ENCODE measurements at places on chromosomes 3 and 15.

GRCh38 chr15:32721596-32721995 lies 3.8 kb downstream of the GREM1 start:
- no peak for DNase-seq

DNA sequence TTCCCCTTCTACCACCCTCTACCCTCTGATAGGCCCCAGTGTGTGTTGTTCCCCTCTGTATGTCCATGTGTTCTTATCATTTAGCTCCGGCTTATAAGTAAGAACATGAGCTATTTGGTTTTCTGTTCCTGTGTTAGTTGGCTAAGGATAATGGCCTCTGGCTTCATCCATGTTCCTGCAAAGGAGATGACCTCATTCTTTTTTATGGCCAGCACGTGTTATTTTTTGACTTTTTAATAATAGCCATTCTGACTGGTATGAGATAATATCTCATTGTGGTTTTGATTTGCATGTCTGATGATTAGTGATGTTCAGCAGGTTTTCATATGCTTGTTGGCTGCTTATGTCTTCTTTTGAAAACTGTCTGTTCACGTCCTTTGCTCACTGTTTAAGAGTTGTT lies 63.1 kb upstream of the NPHP3 start:
- no peak for DNase-seq

DNA sequence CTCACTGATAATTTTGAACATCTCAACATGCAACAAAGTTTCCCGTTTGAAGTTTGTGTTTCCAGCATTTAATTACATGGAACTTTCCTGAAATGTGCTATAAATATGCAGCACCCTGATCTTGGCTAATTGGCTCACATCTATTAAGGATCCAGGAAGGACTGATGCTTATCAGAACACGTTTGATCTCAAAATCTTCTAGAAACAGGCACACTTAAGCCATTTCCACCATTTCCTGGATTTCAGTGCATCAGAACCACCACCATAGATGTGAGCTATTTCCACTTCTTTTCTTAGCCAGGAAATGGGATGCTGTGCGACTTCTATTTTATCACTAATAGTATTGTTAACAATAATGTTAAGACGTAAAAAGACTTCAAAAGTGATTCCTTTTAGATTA lies 228.9 kb downstream of the FEZF2 start:
- DNase-seq, result no peak

- no peak for DNase-seq
These were observed 19.9 kb downstream of the PXK start for GRCh38 chr3:58352626-58353025.

GRCh38 chr3:25587526-25587925 lies 77.2 kb downstream of the TOP2B start:
- no peak for DNase-seq

DNA sequence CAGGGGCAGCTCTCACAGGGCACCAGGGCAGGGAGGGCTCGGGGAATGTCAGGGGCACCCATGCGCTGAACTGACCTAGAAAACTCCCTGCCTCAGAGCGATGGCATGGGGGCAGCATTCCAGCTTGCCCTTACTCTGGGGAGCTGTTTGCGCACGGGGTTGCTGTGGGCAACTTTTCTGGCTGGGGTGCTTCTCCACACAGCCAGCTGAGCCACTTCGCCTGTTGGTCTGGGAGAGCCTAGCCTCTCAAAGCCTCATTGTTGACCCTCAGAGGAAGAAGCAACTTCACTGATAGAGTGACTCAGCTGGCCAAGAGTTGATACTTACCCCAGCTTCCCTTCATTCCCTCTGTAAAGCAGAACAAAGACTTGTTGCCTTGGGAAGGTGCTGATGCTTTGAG lies 42.6 kb upstream of the MRPS22 start:
- DNase-seq, result no peak

- no peak for DNase-seq
These were observed 45.0 kb upstream of the TKT start for GRCh38 chr3:53300826-53301225.

GRCh38 chr3:195591852-195592251 lies 8.1 kb upstream of the APOD start:
- DNase-seq, result no peak

GRCh38 chr15:88649286-88649733 lies 10.5 kb downstream of the ISG20 start:
- DNase-seq, result peak; percentile 19

- no peak for DNase-seq
These were observed 254.6 kb upstream of the SOX14 start for GRCh38 chr3:137509354-137510045.

- no peak for DNase-seq
These were observed 92.7 kb downstream of the ASB7 start for GRCh38 chr15:100695048-100695447.

- no peak for DNase-seq
These were observed 279.8 kb downstream of the ROBO2 start for GRCh38 chr3:77319711-77320110.

DNA sequence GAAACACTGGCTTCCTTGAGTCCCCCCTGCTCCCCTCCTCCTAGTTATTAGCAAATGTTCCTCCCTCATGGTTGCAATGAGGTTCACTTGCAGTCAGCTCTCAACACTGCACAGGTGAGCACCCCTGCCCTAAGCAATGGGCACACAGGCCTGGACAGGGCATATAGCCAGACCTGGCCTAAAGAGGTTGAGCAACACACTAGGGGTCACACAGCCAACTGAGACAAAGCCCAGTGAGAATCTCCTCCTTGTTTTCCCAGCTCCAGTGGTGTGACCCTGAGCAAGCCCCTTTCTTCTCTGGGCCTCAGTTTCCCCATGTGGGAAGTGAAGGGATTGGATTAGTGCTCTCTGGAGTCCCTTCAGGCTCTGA lies 49.9 kb downstream of the ATP2B2 start:
- no peak for DNase-seq

DNA sequence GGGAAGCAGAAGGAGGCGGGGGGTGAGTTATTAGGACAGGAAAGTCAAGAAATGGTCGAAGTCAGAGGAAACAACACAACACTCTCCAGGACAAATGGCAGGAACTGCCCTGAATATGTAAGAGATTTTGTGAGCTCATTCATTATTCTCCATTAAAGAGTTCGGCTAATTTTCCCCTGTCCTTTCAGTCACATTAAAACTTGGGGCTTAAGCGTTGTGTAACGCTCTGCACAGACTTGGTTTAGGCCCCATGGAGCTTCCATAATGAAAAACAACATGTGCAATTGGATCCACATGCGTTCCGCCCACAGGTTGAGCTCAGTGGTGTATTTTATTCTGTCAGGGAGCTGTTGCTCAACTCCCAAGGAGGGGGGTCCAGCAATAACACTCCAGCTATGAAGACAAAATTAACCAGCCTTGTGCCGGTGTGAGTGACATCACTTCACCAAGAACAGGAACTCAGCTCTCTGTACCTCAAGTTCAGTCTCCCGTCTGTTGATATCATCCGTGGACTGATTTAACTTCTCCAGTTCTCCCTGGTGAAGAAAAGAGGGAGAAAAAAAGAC lies 2.3 kb downstream of the SH3BP5 start:
- no peak for DNase-seq

GRCh38 chr15:78197632-78198031 lies 36.7 kb downstream of the ACSBG1 start:
- DNase-seq, result no peak

DNA sequence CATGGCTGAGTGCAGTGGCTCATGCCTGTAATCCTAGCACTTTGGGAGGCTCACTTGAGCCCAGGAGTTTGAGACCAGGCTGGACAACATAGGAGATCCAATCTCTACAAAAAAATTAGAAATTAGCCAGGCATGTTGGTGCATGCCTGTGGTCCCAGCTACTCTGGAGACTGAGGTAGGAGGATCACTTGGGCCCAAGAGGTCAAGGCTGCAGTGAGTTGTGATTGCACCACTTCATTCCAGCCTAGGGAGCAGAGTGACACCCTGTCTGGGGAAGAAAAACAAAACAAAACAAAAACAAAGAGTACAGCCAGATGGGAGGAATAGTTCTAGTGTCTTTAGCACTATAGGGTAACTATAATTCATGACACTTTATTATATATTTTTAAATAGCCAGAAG lies 26.2 kb upstream of the COMMD4 start:
- no peak for DNase-seq

DNA sequence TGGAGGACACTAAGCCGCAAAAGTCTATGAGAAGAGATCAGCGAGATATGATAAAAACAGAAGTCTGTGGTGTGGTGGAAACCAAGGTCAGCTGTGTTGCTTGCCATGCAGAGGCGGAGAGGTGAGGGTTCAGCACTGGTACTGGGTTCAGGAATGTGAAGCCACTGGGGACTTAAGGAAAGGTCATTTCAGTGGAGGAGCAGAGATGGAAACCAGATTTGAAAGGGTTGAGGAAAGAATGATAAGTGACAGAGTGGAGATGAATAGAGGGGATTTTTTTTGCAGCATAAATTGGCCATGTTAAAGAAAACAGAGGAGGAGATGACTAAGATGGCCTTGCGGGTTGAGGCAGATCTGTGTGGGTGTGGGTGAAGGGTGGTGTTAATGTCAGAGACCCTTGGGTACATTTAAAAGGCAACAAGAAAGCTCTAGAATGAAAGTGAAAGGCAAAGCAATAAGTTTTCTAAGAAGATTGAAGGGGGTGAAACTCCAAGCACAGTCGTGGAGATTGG lies 265.5 kb downstream of the ADAMTSL3 start:
- no peak for DNase-seq

DNA sequence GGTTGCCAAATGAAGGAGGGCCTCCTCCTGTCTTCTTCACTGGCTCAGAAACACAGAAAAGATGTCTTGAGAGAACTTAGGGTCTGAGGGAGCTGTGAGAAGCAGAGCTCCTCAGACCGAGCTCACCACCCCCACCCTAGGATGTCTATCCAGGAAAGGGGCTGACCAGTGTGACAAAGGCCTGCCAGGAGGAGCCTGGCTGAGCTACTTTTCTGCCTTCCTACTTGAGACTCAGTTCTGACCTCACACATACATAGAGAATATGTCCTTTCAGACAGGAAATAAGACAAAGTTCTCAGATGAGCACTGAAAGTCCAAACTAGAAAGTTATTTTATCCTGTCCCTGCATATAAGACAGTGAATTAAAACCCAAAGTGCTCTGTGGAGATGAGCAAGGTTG lies 54.5 kb downstream of the KIF9 start:
- DNase-seq, result no peak

DNA sequence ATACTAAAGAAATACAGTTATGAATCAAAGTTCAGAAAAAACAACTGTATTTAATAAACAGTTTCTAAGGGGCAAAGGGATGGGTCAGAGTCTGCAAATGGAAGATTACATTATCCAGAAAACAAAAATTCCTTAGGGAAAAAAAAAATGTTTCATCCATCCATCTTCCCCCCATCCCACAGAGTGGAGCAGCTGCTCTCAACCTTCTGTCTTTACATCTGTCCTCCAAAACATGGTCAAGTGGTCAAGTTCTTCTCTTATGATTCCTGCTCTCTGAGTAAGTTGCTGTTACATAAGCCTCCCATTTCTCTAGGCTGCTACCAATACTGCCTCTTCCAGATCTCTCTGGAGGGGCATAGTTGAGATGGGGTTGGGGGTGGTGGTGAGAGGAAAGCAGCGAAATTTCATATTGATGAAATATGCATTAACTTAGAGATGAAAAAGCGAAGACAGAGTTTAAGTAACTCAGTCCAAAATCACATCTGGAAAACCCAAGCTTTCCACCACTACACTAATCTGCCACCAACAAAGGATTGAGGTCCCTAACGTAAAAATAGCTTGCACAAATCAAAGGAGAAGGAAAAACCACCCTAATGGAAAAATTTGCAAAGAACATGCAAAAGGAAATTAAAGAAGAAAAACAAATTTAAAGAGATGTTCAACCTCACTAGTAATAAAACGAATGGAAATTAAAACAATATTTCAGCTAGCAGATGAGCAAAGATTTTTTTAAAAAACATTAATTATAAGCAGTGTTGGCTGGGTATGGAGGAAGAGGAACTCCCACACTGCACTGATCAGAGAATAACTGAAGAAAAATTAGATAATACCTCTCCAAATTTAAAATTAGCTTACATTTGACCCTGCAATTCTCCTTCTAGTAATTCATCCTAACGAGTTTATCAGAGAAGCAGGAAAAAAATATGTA lies 109.5 kb downstream of the ST8SIA2 start:
- no peak for DNase-seq

DNA sequence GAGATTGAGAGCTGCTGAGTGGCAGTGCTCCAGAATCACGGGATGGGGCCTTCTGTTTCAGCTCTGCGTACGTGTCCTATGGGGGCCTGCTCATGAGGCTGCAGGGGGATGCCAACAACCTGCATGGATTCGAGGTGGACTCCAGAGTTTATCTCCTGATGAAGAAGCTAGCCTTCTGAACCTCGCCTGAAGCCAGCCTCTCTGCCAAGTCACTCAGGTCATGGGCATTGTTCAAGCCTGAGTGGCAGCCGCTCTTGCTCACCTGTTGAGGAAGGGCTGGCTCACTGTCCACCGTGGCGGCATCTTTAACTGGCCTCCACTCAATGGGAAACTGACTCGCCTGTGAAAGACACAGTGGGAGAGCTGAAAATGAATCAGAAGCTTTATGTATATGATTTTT lies 6.6 kb downstream of the POLR2H start:
- DNase-seq, result no peak

DNA sequence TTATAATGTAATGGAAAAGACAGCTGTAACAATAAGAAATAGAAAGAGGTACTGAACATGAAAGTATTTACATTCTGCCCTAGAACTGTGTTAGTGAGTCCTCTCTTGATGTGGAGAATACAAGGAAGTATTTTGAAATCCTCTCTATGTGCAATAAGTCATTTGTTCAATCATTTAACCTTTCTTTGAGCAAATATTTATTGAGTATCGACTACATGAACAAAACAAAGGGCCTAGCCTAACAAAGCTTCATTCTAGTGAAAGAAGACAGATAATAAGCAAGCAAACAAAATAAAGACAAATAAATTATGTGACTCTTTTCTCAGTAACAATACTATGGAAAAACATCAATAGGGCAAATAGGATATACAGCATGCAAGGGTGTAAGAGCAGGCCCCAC lies 354.9 kb upstream of the ATP11B start:
- DNase-seq, result no peak

DNA sequence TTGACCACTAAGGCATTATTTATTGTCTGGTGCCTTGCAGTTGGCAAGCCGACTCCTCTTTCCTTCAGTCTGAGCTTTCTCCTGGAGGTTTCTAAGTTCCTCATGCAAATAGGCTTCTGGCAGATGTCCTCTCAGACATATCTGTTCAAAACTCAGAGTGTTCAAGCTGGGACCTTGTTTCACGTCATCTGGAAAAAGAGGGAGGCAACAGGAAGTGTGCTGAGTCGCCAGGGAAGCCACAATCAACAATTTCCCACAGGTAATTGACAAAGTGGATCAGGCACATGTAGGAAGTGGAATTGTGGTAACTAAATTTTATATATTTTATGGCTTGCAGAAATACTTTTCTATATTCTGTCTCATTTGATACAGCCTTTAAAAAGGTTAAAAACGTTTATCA lies 14.6 kb downstream of the SCG5 start:
- no peak for DNase-seq

All from T-helper 22 cell (primary cell).